ENCODE measurements at places on chromosomes 1 and 21. TPM values are rescaled to one million over a fixed set of nuclear protein-coding genes. Genes with fewer than 3 reads are reported as not detected.

TATDN3 gene
- total RNA-seq: 29.3 TPM

RORC gene
- 0.16 TPM for total RNA-seq

TAF13 gene
- total RNA-seq: 53.5 TPM

SLC1A7 gene
- total RNA-seq: not detected

NFIA gene
- 41.5 TPM for total RNA-seq

PALMD gene
- total RNA-seq: 30.4 TPM
